HTR-8/SVneo (cell line): ENCODE measurements at places on chromosomes 2 and 18.
A peak's percentile ranks its signal among the peaks of the same experiment; 100 is the strongest.

DNA sequence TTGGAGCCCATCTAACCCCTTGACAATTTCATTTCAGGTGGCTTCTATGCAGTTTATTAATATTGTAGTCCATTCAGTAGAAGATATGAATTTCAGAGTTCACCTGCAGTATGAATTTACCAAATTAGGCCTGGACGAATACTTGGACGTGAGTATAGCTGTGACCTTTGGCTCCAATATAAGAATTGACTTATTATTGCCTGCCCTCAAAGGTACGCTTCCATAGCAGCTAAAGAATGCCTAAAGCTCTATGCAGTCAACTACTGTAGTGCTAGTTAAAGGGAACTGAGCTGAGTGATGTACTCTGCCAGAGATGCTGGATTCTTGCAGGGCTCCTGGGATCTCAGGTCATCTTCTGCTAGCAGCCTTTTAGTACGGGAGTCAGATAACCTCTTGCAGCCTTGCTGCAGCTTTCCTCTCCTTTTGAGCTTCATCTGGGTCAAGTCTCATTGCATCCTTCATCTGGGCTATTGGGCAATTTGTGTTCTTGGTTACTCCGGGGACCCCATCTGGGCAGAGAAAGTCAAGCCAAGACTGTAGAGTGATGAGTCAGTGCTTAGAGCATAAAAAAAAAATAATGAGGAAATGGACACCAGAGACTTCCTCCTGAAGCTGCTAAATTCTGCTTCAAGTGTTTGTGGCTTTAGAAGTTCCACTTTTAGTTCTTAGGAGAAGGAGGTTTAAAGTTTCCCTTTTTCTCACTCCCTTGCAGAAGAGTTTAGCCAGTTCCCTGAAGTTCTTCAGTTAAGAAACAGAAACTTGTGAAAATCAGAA, 105.6 kb downstream of the PRPF40A start:
- DNase-seq: peak; percentile 47

GRCh38 chr2:111632661-111633060, 251.3 kb downstream of the ANAPC1 start:
- no peak for DNase-seq

GRCh38 chr18:57587098-57587661, 678 bp upstream of the FECH start:
- no peak for DNase-seq

DNA sequence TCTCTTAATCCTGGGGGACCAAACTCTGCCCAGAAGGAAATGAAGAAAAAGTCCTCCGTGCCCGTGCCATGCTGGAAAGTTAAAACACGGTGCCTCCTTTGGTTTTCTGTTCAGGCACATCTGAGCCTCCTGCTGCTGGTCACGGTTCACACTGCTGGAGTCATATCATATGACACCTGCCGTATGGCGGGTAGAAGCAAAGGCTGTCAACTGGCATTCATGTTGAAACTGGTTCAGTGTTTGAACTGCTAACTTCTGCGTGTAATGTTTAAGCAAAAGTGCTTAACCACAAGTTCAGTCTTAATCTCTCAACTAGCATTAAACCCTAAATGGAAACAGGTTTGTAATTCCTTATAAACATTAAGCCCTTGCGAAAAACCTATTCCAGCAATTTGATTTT, 3.1 kb downstream of the STK39 start:
- DNase-seq: no peak

DNA sequence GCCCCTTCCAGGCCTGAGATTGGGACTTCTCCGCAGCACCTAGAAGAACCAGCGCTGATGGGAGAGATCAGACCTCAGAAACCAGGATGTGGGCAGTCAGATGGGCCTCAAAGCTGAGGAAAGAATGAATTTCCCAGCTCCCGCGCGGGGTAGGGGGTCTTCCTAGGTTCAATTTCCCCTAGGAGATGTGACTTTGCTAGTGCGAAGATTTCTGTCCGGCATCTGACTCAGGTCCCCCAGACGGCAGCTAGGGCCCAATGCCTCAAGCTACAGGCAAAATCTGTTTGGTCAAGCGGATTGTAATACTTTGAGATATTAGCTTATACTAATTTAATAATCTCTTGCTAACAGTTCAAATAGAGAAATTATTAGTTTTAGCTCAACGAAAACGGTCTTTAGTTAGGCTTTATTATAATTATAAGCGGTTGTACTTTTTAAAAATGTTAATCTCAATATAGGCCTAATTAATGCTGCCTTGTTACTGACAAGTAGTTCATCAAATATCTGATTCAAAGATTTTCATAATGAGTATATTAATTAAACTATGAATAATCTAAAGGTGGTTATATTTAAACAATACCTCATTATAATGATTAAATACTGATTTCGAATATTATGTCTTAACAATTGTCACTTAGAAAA, 5.8 kb downstream of the DLX1 start:
- no peak for DNase-seq
